ENCODE measurements at places on chromosomes 5 and 9. TPM values are rescaled to one million over a fixed set of nuclear protein-coding genes. Genes with fewer than 3 reads are reported as not detected.

The MRPL50 gene
- 11.6 TPM for total RNA-seq

DNA sequence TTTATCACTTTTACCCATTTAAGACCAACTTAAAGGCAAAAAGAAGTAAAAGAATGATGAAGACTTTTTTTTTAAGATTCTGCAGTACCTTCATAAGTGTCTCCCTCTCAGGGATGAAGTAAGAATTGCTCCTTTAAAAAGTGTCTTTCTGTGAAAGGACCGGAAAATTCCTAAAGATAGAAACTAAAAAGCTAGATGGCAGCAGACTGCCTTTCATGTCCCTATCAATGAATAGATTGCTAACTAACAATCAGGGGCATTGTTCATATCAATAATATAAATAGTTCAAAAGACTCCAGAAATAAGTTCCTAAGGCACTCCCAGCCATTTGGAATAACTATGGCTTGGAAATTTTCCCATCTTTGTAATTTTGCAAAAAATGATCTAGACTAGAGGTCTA lies 558.0 kb downstream of the PDE4D start:
- ATAC-seq, result no peak

The KLHL9 gene
- 13.7 TPM for total RNA-seq

The SCAI gene
- total RNA-seq, result 16.1 TPM

- peak; percentile 78 for ATAC-seq
Observed at GRCh38 chr5:14436801-14437542, 144.6 kb upstream of the OTULINL start.

The CATSPER3 gene
- 0.50 TPM for total RNA-seq

DNA sequence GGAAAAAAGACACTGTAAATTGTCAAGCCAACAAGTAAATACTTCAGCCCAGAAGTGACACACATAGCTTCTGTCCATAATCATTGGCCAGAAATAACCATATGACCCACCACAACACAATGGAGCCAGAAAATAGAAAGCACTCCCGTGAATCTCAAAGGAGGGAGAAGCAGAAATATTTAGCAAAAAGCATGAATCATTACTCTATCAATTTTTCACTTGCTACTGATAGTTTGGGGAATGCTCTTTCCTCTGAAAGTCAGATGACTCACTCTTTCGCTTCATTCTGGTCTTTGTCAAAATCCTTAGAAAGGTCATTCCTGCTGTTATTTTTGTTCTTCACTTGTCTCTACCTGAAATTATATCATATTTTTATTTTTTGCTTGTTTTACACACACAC lies 312.6 kb downstream of the TMEM232 start:
- no peak for ATAC-seq

- ATAC-seq, result no peak
Observed at GRCh38 chr5:180020176-180020575, 51.4 kb downstream of the RNF130 start.

The ZNF462 gene
- 0.67 TPM for total RNA-seq

DNA sequence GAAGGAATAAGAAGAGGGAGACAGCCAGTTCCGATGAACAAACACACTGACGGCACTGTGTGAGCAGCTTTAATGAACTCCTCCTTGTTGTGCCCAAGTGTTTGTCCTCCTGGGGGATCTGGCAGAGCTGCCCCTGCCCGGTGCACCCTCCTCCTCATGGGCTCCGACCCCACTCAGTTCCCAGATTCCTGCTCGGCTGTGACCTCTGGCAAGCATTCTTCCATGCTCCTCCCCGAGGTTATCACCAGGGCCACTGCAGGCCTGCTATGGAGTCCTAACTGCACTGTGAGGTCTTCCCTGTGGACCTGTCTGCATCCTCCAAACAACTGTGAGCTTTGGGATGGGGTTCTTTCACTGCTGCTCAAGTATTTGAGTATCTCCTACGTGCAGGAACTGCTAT lies 142.2 kb downstream of the DCP2 start:
- no peak for ATAC-seq

- no peak for ATAC-seq
Observed at GRCh38 chr5:172768573-172769341, 2.2 kb downstream of the DUSP1 start.

The SLC30A5 gene
- 23.7 TPM for total RNA-seq

DNA sequence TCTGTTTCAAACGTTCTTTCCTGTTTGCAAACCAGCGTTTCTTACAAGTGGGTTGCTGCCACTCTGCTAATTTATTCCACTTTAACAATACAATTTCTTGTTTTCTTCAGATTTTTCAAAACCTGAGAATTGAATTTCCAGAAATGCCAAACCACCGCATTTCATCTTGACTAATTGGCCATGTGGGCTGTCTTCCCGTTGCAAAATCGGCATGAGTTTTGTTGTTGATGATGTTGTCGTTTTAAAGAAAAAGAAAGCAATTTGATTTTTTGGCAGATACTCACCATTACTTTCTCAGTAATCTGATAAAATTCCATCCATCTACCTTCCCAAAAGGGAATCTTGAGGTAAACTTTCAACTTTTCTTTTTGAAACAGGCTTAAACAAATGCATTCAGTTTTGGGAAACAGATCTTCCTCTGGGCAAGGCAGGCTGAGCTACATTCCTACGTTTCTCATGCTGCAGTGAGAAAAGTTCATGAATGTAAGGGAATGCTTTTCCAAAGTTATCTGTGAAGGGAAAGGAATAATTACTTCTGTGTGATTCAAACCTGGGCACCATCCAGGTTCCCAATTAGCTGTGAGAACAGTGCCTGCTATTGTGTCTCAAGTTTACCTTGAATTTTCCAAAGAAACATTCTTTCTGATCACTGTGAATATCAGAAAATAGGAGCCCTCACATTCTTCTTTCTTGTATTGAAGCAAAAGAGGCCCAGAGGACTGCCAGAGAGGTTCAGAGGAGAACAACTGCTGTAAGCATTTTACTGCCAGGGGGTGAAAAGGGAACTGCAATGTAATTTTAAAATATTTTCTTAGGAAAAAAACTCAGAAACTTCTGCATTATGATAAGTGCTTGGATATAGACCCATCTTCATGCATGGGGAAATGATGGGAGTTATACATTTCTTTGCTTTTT lies 100.7 kb upstream of the TUT7 start:
- no peak for ATAC-seq

DNA sequence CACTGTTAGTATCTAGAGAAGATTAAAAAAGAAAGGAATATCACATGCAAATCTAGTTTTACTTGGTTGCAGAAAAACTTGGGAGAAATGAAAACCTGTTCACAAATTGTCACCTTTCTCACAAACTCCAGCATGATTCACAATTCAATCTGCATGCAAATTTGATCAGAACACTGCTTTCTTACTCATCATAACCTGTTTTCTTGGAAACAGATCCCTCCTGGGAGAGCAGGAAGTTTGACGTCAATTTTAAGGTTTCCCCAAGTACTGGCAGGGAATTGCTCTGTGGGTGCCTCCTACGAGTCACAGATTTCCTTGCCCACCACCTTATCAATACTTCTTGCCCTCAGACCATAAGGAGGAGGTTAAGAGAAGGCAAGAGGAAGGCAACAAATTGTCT lies 30.2 kb upstream of the HTR4 start:
- ATAC-seq, result peak; percentile 26

The SEMA4D gene
- 263 TPM for total RNA-seq

The PRKAA1 gene
- total RNA-seq, result 39.2 TPM
